Tongue (tissue), 3 donors: ENCODE measurements at places on chromosomes 12 and 14.

- DNase-seq = no peak
These were observed 32.2 kb downstream of the DIP2B start for GRCh38 chr12:50536831-50537537.

GRCh38 chr12:39502726-39503125, 59.8 kb upstream of the KIF21A start:
- DNase-seq = no peak

DNA sequence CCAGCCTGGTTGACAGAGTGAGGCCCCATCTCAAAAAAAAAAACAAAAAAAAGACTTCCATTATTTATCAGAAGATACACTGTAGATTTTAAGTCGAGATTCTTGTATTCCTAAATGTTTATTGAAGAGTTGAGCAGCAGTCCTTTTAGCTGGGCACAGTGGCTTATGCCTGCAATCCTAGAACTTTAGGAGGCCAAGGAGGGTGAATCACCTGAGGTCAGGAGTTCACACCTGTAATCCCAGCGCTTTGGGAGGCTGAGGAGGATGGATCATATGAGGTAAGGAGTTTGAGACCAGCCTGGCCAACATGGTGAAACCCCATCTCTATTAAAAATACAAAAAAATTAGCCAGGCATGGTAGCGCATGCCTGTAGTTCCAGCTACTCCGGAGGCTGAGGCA, 57.6 kb downstream of the HEATR5A start:
- DNase-seq = no peak

- DNase-seq = no peak
These were observed 910.0 kb downstream of the TMEM121 start for GRCh38 chr14:106436310-106436905.

DNA sequence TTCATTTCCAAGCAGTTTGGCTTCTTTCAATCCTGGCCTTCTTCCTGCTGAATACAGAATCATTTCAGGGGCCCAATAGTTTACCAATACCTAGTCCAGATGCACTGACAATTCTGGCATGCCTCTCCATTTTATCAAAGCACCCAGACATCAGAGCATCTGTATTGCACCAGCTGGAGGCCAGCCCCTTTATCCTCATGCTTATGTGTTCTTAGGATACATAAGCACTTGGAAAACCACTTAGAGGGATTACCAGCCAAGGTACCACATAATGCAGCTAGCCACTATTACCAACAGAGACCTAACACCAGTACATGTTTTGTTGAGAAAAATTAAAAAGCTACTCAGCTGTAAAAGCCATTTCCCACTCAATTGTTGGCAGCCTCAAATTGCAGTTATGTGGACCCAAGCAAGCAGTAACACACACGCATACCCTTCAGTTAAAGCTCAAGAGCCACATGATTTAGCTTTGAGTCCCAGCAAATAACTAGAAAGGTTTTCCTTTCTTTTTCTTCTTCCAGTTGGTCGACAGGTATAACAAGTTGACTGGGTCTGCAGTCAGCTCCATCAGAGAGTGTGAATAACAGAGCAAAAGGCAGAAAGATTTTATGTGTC, 263.8 kb downstream of the DIO2 start:
- no peak for DNase-seq

GRCh38 chr12:53414756-53415417, 8.8 kb upstream of the AMHR2 start:
- DNase-seq = no peak

GRCh38 chr14:70916799-70917198, 9.5 kb downstream of the PCNX1 start:
- DNase-seq = no peak

DNA sequence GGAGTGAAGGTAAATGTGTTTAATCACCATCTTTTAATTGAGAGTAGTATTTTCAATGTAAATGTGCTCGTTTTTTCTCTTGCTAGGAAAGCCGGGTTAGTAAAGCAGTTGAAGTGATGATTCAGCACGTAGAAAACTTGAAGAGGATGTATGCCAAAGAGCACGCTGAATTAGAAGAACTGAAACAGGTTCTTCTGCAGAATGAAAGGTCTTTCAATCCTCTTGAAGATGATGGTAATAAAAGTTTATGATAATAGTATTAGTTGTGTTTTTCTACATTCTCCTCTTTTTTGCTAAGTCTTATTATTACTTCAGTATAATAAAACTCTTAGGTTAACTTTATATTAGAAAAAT, 93.9 kb downstream of the DNAI7 start:
- no peak for DNase-seq

GRCh38 chr14:82449926-82450468, 916.3 kb upstream of the SEL1L start:
- DNase-seq = no peak

DNA sequence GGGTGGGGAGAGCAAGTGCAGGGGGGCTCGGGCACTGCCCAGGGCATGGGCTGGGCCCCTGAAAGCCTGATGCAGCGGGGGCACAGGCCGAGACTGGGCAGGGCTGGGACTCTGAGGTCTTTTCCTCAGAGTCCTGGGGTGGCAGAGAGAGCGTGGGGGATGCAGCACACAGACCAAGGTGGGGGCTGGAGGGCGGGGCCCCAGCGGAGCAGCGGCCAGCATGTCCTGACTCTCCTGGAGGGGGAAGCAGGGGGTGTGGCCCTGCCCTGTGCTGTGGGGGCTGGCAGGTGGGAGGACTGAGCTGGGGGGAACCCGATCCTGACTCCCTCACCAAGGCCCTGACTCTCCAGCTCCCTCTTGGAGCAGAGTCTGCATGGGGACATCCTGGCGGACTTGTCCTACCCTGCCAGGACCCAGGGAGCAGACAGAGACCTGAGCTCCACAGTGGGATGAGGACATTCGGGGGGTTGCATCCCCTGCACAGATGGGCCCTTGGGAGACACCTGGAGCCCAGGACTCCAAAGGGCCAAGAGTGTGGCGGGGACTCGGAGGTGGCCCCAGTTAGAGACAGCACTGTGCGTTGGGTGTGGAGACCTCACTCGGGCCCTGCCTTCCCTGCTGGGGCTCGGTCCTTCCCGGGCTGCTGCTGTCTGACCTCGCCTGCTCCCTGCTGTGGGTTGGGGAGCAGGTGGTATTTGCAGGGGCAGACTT, 326.1 kb downstream of the TMEM121 start:
- DNase-seq = no peak

GRCh38 chr14:75910048-75910447, 71.7 kb downstream of the TGFB3 start:
- no peak for DNase-seq

- peak; percentile 13 for DNase-seq
These were observed 143.6 kb upstream of the OTX2 start for GRCh38 chr14:56953884-56954283.

GRCh38 chr14:38038171-38038570, 169.5 kb upstream of the SSTR1 start:
- DNase-seq = no peak

DNA sequence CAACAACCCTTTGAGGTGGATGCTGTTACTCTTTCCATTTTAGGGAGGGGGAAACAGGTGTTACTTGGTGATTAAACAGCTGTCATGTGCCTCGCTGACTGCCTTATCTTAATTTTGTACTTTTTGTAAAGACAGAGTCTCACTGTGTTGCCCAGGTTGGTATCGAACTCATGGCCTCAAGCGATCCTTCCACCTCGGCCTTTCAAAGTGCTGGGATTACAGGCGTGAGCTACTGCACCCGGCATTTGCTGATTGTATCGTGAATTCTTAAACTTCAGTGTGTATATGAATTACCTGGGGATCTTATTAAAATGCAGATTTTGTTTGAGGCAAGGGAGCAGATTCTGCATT, 659 bp downstream of the PSMD9 start:
- no peak for DNase-seq

- no peak for DNase-seq
These were observed 25.8 kb upstream of the TMCC3 start for GRCh38 chr12:94676031-94676641.

- no peak for DNase-seq
These were observed 101.6 kb downstream of the CFAP54 start for GRCh38 chr12:96590970-96591369.

DNA sequence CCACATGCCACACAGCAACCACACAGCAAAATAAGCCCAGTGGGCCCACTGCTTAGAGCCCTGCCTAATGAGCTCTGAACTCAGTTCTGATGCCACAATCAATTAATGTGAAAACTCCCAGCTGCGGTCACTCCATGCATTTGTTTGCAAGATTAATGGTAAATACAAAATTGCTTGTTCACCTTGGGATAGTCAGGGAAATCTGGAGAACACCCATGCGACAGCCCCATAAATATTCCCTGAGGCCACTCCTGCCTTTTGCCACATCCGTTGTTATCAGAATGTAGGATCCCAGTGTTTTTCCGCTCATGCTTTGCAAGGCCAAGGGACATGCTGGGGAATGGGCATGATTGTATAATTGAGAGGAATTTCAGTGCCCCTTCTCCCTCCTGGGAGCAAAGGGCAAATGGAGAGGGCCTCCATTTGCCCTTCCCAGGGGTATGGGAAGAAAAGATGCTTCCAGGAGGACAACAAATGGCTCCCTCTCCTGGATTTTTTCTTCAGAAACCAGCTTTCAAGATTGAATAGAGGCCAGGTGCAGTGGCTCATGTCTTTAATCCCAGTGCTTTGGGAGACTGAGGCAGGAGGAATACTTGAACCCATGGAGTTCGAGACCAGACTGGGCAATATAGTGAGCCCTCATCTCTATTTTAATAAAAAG, 30.8 kb upstream of the CMKLR1 start:
- no peak for DNase-seq

- DNase-seq = no peak
These were observed 70.7 kb downstream of the NOVA1 start for GRCh38 chr14:26527095-26527494.

DNA sequence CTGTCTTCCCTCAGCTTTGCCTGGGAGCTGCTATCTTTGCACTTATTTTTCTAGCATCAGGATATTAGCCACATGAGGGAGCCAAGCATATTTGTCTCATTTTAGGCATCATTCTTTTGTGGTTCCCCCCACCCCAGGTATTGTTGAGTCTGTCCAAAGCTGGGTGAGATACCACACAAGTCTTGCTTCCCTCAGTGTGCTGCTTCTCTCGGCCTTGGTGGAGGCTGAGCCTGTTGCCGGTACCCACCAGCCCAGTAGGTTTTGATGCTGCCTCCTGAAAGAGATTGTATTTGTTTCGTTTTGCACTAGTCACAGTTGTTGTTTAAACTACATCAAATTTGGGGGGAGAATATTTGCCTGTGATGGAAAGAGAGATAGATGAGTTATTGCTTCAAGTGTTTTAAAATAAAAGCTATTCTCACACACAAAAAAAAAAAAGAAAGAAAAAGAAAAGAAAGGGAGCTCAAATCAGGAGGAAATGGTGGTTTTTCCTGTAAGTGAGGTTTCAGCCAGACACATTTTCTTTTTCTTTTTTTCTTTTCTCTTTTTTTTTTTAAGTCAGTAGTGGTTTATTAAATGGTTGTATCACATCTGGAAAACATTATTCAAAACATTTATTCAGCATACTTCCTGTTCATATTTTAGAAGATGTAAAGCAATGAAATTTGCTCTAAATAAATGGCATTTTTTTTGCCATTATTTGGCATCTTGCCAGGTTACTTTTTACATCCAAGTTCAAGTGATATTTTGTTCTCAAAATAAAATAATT, 58.5 kb downstream of the SLC4A8 start:
- DNase-seq = peak; percentile 48

GRCh38 chr14:63897721-63898163, 44.9 kb downstream of the SYNE2 start:
- no peak for DNase-seq

DNA sequence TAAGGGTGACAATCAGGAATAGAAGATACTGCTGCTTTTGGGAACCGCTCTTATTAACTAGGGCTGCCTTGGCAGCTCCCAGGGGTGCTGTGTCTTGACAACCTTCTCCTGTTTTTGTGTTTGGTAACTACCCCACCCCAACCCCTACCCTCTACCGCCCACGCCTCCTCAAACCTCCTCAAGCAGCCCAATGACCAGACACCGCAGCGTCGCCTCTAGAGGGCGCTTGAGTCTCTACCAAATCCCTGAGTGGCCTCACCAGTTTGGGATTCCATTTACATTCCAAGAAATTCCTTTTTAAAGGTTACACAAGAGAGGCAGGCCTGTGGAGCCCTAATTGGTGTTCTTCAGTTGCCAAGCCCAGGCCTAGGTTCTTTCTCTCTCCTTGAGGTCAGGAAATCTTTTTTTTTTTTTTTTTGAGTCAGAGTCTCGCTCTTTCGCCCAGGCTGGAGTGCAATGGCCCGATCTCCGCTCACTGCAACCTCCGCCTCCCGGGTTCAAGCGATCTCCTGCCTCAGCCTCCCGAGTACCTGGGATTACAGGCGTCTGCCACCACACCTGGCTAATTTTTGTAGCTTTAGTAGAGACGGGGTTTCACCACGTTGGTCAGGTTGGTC, 72.4 kb upstream of the USP44 start:
- peak; percentile 66 for DNase-seq

GRCh38 chr12:131133994-131134393, 180.3 kb downstream of the ADGRD1 start:
- DNase-seq = no peak

GRCh38 chr14:74429991-74430390, 4.0 kb upstream of the SYNDIG1L start:
- DNase-seq = no peak
